ENCODE measurements at places on chromosomes 2 and 18.
A peak's percentile ranks its signal among the peaks of the same experiment; 100 is the strongest.

DNA sequence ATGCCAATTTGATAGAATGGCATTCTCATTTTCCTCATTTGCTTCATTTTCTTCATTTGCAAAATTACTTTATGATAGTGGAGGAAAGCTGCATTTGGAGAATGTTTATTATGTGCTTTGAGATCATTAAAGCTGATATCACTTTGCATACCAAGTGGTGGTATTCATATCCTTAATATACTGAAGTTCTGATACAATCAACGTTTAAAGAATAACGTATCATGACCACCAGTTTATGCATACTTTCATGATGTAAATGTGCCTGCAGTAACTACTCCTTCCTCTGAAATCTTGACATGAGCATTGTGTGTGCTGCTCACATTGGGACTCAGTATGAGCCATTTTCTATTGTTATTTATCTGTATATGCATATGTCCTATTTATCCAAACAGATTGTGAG, 302.1 kb downstream of the ARHGAP15 start:
- no peak for DNase-seq

DNA sequence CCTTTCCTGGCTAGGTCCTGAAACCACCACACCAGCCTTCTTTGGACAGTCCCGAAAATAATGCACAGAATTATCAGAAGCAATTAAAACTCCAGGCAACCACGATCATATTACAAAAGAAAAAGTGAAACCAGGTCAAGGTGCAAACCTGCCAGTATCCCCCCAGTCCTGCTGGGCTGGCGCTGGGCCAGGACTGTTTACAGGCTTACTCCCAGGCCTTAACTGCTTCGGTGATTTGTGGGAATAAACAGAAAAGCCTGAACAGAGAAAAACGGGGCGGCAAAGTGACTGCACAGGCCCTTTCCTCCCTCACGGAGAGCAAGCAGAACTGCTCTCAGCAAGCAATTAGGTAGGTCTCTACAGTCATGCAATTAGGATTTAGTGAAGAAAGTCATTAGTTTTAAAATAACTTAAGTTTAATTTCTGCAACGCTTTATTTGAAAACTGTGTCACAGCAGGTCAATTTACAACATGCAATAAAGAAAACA, 1.3 kb downstream of the HDAC4 start:
- no peak for DNase-seq

DNA sequence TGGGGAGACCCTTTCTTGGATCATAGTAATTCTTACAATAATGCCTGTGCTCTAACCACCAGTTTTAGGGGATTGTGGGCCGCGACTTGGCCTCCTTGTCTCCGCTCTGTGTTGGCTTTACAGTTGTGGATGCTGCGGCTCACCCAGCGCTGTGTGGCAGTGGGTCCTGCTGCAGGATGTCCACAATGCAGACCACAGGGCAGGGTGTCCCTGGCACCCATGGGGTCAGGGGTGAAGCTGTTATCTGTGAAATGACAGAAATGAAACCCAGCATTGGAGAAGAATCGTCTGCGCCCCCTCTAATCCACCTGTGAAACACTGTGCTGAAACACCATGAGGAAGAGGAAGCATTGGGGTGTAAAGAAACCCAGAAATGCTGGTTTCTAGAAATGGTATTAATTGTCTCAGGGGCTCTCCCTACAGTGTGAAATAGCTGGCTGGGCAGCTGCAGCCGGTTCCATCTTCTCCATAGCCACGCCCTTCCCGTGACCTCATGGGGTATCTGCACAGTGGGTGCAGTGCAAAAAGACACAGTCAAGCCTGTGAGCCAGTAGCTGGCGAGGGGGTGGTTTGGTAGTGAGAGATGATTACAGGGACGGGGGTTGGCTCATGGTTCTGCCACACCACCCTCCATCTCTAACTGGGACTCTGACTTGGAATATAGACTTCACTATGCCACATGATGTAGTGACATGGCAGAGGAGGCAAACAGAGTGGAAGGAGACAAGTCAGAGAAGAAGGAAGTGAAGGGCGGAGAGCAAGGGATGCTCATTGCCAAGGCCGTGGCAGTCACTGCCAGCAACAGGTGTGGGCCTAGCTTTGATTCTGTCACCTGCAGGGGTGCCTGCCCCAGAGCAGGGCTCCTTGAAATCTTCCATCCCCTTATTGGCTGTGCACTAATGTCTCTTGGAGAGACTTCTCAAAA, 16.2 kb downstream of the INPP4A start:
- DNase-seq = no peak

- no peak for DNase-seq
Observed at GRCh38 chr18:23526501-23527063, 23.3 kb downstream of the RMC1 start.

DNA sequence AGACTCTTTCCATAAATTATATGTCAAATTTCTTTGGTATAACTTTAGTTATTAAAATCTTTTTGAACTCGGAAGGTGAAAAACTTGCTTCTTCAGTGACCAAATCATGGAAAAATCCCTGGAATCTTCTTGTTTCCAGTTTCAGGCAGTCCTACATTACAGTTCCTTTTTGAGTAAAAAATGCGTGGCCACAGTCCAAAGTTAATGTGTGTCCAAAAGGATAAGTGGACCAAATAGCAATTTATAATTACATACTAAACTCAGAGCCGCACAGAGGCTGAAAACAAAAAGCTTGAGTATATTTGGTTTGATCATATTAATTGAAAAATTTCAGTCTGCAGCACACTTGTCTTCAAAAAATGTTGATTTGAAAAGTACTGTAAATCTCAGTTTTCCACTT, 28.4 kb upstream of the DYNC2LI1 start:
- no peak for DNase-seq

DNA sequence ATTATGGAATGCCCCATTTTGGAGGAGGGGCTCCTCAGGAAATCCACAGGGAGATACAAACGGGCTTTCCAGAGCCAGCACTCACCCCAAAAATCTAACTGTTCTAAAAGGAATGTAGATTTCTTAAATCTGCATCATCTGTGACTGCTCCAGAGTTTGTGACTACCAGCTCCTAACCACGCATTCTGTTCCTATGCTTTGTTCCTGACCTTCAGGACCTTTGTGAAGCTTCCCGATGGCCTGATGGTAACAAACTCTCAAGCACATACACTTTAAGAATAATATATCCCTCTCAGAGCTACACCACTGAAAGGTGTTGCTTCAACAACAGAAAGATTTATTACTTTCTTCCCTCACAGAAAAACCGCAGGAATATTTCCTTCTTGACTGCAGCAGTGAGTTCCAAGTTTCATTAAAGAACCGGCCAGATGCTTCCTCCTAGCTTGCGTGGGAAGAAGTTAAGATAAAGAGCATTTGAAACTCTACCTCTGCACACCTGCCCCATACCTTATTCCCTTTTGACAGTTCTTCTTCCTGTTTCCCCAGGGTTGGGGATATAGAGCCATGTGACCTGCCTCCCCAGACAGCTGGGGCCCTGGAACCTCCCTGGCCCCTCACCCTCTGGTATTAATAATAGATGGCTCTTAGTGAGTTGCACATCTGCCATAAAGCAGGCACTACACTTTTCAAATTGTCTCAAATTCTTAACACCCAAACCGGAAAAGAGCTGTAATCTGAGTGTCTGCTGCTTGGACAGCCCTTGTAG, 40.2 kb upstream of the EML4 start:
- no peak for DNase-seq

DNA sequence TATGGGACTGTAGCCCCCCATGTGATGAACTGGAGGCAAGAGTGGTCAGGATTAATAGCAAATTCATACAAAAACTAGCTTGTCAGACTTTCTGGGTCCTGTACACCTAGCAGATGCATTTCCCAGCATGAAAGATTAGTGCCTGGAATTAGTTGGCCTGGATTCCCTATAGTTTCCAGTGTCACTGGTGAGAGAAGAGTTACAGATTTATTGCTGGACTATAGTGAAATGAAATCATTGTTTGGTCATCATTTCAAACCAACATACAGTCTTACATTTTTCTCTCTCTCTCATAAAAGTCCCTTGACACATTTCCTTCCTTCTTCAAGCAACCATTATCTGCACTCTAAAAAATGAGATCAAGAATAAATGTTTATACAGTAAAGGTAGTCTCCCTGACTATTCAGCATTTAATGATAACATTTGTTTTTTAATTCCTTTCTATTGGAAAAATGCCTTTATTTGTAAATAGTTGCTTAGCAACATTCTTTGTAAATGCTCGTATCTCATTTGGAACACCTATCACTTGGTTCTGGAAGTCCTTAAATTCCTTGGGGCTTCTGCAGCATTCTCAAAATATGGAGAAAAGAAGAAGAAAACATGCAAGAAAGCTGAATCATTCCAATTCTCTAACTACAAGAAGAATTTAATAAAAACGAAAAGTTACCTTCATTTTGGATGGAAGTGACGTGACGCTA, 144.4 kb downstream of the MREG start:
- no peak for DNase-seq

GRCh38 chr18:59123588-59124369, 15.9 kb upstream of the SEC11C start:
- no peak for DNase-seq

- peak; percentile 45 for DNase-seq
Observed at GRCh38 chr2:241898463-241899270, 29.1 kb downstream of the RTP5 start.

GRCh38 chr2:238811293-238811692, 36.6 kb upstream of the TWIST2 start:
- DNase-seq = no peak

GRCh38 chr2:216133397-216133796, 24.2 kb downstream of the XRCC5 start:
- DNase-seq = no peak

GRCh38 chr2:38301969-38302702, 74.9 kb downstream of the ATL2 start:
- no peak for DNase-seq

GRCh38 chr2:152097290-152097800, 1.5 kb downstream of the CACNB4 start:
- DNase-seq = no peak

GRCh38 chr2:222042666-222043065, 256.1 kb downstream of the PAX3 start:
- DNase-seq = no peak

GRCh38 chr2:26580751-26581150, 60.4 kb downstream of the CIB4 start:
- no peak for DNase-seq

GRCh38 chr2:83470928-83471327, 988.2 kb downstream of the SUCLG1 start:
- no peak for DNase-seq

DNA sequence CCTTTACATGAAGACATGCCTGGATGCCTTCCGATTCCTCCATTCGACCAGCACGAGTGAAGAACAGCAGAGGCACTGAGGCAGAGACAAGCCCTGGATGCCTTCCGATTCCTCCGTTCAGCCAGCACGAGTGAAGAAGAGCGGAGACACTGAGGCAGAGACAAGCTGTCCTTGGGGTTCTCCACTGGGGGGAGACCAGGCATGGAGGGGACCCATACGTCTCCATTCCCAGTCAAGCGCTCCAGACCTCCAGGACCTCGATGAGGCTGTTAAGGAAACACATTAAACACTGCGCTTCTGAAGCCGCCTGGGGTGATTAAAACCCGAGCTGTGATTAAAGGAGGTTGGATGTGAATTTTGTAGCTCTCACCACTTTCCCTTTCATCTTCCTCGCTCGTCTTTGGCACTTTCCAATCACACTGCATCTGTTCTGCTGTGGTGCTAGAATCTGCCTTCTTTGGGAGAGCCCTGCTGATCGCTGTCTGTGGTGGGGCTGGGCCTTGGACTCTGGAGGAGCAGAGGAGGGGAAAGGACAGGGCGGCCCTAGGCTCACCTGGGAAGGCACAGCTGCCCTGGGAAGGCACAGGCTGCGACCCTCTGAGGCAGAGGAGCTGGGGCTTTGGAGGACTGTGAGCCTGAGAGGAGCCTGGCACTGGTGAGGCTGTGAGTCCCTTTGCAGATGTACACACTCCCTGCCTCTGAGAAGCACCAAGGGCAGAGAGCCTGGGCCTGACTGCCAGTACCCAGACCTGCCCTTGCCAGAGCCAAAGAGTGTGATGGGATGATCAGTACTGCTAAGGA, 463.1 kb upstream of the HS6ST1 start:
- peak; percentile 37 for DNase-seq

All from H1 (cell line).